Mesenteric fat pad (tissue), 1 donor: ENCODE measurements at places on chromosomes 6 and 20. TPM values are rescaled to one million over a fixed set of nuclear protein-coding genes. Genes with fewer than 3 reads are reported as not detected.

DNA sequence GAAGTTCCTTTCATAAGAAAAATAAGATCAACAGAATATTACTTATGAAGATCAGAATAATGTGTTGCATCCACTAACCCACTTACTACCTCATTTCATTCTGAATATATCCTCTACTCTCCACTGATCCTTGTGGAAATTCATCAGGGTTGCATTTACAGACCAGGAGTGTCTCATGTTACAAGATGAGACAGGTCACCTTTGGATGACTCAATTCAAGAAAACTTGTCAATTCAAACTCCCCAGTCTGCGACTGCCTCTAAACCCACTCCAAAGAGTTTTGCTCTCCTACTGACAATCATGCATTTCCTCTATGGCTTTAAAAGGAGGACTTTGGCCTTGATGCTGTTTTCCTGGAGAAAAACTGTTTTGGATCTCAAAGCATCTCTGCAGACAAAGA, 68.4 kb downstream of the ID4 start:
- no peak for DNase-seq

The ZNF165 gene
- 0.19 TPM for total RNA-seq

GRCh38 chr6:42555477-42556457, 8.1 kb upstream of the UBR2 start:
- no peak for DNase-seq

DNA sequence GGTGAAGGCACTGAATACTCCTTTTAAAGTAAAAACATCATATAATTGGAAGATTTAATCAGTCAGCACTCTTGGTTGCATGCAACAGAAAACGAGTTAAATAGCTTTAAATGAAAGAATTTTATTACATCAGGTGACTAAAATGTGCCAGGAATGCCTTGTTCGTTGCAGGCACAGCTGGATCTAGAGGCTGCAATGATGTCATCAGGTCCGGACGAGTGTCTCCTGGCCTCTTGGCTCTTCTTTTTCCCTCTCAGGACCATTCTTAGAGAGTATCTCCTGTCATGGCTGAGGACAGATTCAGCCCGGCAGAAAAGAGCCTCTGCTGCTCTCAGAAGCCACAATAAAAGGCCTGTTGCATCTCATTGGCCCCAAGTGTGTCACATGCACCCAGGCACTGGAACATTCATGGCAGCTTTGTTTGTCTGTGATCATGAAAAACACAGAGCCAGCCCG, 510.7 kb upstream of the SULF2 start:
- no peak for DNase-seq

- DNase-seq, result no peak
Observed at GRCh38 chr20:64065974-64066343, 3.0 kb downstream of the TCEA2 start.

GRCh38 chr6:140017470-140017869, 643.0 kb upstream of the CITED2 start:
- DNase-seq, result no peak

DNA sequence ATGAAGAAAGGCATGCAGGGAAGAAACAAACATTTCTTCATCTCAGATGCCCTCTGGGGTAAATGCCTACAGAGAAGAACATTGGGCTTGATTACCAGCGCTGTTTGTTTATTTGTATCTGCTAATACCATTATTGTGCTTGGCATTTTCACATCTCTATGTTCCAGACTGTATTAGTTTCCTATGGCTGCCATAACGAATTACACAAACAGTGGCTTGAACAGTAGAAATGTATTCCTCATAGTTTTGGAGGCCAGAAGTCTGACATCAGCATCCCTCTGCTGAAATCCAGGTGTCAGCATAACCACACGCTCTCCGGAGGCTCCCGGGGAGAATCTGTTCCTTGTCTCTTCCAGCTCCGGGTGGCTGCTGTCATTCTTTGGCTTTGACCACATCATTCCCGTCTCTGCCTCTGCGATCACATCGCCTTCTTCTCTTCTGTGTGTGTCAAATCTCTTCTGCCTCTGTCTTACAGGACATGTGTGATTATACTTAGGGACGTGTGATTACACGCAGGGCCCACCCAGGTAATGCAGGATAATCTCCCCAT, 241.6 kb upstream of the SUPT3H start:
- DNase-seq, result no peak

DNA sequence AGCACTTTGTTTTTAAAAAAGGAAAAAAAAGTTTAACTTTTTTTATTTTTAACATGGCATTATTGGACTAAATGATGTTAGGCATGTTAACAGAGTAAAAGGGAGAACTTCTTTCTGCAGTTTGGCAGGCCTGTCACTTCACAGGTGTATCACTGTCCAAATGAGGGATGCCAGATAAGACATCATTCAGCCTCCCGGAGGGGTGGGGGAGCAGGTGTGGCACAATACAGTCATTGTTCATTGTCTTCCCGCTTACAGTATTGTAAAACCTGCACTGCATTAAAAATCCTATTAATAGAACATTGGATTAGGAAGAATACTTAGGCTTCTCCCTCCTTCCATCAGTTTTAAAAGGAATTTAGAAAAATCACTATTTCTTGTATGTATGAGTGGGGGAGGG, 80.7 kb downstream of the CARMIL1 start:
- no peak for DNase-seq

GRCh38 chr20:20699144-20699543, 13.3 kb downstream of the RALGAPA2 start:
- no peak for DNase-seq

The IP6K3 gene
- 0.13 TPM for total RNA-seq

DNA sequence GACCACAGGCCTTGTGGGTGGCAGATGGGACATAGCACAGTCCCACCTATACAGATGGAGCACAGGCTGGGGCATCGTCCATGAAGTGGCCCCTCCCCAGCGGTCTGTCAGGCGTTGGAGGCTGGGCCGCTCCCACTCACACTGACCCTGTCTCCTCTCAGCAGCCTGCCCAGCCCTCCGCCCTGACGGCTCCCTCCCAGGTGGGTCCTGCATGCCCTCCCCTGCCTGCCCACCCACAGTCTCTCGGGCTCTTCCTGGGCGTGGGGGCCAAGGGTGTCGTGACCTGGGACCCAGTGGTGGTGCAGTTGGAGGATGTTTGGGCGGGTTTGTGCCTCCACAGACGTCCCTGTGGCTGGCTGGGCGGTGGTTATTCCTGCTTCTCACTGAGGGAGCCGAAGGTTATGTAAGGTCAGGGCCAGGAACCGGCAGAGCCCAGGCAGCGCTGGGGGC, 22.3 kb downstream of the COL20A1 start:
- DNase-seq, result no peak

DNA sequence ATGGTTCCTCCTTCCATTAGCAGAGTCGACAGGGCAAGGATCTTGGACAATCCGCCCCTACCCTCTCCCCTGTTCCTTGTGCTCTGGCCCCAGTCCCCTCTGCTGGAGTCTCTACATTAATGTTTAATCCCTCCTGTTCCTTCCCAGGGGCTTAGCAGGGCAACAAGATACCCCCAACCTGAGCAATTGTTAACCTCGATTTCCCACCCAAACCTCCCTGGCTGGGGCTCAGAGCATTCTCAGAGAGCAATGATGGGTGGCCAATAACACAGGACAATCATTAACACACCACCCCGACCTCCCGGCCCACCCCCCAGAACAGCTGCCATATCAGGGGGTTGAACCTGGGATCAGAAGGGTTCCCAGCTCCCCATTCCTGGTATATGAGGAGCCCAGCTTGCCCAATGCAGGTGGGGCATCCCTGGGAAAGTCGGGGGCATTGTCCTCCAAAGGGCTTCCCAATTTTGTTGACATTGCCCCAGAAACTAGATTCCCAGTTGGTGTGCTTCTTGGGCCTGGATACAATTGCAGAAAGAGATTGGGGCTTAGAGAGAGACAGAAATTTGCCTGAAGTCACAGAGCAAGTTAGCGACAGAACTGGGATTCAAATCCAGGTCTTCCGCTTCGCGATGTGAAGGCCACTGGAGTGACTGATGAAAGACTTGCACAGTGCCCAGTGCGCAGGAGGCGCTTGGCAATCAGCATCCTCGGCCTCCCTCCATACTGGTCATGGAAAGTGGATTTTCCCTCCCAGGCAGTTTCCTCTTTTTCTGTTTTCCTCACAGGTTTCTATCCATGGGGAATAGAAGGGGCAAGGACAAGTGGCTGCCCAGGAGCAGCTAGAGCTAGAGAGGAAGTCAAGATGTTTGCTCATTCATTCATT, 59.6 kb upstream of the TTPAL start:
- DNase-seq, result no peak

The GUCA1A gene
- not detected for total RNA-seq

- DNase-seq, result no peak
Observed at GRCh38 chr20:8408587-8409307, 276.7 kb downstream of the PLCB1 start.

- DNase-seq, result no peak
Observed at GRCh38 chr6:159359581-159360297, 190.5 kb downstream of the FNDC1 start.

DNA sequence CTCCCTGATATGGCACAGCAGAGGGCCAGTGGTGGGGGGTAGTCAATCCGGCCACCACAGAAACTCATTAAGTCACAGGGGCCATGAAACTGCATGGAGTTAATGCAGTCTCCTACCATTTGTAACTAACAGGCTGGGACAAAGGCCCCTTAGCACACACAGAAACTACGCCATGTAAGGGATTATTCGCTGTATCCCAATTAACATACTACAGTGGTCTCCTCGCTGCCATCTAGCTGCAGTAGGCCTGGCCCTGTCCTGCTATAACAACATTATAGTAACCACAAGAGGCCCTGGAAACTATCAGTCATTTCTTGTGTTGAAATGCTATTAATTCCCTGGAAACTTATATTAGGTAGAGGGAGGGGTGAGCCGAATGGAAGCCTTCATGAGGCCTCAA, 72.3 kb upstream of the CCN2 start:
- DNase-seq, result no peak

The MDFI gene
- 21.7 TPM for total RNA-seq

The TPX2 gene
- total RNA-seq, result 1.1 TPM

DNA sequence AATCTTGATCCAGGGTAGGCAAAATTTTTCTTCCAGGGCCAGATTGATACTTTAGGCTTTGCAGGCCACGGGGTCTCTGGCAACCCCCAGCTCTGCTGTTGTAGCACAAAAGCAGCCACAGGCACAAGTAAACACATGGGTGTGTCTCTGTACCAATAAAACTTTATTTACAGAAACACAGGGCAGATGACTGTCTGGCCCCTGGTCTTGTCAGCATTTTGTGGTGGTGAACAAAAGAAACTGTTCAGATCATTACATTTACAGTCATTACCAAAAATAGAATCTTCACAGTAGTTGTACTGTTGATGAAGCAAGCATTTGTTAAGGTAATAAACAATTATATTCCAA, 45.0 kb upstream of the KIF25 start:
- no peak for DNase-seq

- DNase-seq, result no peak
Observed at GRCh38 chr6:50305660-50306059, 255.9 kb upstream of the DEFB112 start.

GRCh38 chr6:117915846-117916245, 8.8 kb downstream of the SLC35F1 start:
- DNase-seq, result no peak

The PGC gene
- total RNA-seq, result not detected

DNA sequence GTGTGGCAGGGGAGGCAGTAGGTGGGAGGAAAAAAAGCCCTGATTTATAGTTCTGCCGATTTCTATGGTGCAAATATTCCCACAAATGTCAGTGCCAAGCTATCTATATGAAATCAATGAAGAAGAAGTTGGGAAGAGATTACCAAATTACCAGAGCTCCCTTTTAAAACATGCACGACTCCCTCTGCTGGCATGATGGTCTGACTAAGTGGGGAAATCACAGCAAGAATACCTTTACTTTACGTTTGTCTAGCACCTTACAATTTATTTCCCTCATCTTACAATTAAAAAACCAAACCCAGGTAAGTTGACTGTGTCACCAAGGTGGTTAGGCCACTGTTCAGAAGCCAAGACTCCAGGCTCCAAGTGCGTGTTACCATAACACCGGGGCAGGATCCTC, 55.6 kb downstream of the AGPAT4 start:
- DNase-seq, result no peak

DNA sequence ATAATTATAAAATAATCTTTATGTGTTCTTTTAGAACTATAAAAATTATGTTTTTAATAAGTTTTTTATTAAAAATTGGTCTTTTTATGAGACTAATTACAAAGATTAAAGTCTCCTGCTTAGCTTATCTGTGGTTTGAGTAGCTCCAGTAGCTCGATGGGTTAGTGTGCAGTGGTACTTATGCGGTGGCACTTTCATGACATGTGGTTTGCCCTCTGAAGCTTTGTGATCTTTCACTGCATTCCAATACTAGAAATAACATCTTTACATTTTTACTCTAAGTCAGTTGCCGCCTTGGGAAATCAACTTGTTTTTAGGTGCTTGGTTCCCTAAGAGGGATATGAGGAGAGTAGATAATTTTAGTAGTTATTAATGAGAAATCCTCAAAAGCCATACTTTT, 699.5 kb upstream of the FLRT3 start:
- DNase-seq, result no peak

DNA sequence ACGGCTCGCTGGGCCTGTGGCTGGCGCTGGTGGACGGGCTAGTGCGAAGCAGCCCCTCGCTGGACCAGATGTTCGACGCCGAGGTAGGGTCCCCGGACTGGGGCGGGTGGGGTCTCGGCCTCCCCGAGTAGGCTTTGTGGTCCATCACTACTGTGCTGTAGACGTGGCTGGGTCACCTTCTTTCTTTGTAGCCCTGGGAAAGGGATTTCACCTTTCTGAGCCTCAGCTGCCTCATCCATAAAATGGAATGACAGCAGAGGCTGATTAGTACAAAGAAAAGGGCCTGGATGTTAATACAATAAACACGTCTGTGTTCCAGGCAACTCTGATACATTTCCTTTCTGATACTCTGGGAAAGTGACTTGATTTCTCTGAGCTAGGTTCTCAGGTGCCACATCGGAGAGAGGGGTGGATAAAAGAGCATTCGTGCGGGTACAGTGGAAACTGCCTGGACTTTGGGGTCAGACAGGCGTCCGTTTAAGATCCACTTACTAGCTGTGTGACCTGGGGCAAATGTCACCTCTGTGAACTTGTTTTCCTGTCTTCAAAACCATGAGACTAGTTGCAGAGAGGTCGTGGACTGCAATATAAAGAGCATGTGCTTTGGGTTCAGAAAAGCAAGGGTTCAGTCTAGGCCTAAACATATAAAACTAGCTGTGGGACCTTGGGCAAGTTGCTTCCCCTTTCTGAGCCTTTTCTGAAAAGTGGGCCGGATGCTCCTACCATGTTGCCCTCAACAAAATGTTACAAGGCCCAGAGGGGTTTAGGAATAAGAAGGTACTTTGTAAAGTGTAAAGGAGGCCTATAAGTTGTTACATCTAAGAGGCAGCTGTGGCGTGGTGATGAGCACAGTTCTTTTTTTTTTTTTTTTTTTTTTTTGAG, 896 bp downstream of the SYS1 start:
- DNase-seq, result no peak

The BPIFB1 gene
- total RNA-seq, result not detected
